Activated naive CD8-positive, alpha-beta T cell treated with anti-CD3 and anti-CD28 coated beads for 36 hours (primary cell): ENCODE measurements at places on chromosomes 5 and 9. TPM values are rescaled to one million over a fixed set of nuclear protein-coding genes. Genes with fewer than 3 reads are reported as not detected.

GRCh38 chr5:32278406-32278805, 34.3 kb downstream of the MTMR12 start:
- no peak overlapping the region for H3K4me3 ChIP-seq
- peaks cover 43% of the 10 kb centered on the region for H3K4me1 ChIP-seq
- DNase-seq, result no peak
- no peaks in the 10 kb centered on the region for H3K27me3 ChIP-seq

DNA sequence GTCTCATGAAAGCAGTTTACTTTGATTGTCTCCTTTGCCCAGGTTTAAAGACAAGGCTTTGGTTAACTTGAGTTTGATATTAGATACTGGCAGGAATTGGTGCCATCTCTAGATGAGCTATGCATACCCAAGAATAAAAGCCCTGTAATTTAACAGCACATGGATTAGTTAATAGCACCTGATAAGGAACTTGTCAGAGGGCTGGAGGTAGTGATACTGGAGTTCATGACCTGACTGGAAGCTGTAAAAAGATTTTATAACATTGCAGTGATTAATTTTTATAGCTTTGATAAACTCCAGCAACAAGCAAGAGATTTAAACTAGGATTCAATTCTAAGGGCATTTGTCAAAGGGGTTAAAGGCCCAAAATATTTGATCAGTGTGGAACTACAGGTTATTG, 34.9 kb upstream of the SYK start:
- no peak overlapping the region for H3K4me3 ChIP-seq
- no peak overlapping the region for H3K27ac ChIP-seq

The COL27A1 gene
- total RNA-seq, result 12.2 TPM

The SLC34A3 gene
- not detected for total RNA-seq

The LIX1 gene
- not detected for total RNA-seq

GRCh38 chr9:2291980-2292704, 277.0 kb downstream of the SMARCA2 start:
- H3K4me3 ChIP-seq, result no peak overlapping the region
- H3K4me1 ChIP-seq, result no peaks in the 10 kb centered on the region
- no peak overlapping the region for H3K27ac ChIP-seq
- H3K27me3 ChIP-seq, result peaks cover 11% of the 10 kb centered on the region
- DNase-seq, result no peak
- H3K36me3 ChIP-seq, result no peaks in the 10 kb centered on the region

The UNC5A gene
- total RNA-seq, result not detected

The LRSAM1 gene
- total RNA-seq, result 17.7 TPM

DNA sequence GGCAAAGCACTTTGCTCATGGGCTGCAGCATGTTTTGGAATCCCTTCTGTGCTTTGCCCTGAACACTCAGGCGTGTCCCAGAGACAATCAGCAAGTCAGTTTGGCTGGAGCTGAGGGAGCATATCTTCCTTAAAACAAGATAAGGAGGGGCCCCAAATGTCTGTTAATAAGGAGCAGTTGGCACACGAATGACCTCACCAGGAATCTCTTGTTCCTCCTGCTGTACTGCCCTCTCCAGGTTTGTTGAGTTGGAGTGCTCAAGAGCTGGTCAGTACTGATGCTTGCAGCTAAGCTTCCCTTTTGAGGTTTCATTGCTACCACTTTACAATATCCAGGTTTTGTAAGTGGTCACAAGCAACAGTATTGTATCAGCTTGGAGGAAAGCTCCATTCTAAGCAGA, 101.3 kb upstream of the EGFLAM start:
- H3K27ac ChIP-seq, result no peak overlapping the region
- no peaks in the 10 kb centered on the region for H3K4me1 ChIP-seq
- DNase-seq, result no peak
- no peaks in the 10 kb centered on the region for H3K36me3 ChIP-seq
- peaks cover 21% of the 10 kb centered on the region for H3K27me3 ChIP-seq

DNA sequence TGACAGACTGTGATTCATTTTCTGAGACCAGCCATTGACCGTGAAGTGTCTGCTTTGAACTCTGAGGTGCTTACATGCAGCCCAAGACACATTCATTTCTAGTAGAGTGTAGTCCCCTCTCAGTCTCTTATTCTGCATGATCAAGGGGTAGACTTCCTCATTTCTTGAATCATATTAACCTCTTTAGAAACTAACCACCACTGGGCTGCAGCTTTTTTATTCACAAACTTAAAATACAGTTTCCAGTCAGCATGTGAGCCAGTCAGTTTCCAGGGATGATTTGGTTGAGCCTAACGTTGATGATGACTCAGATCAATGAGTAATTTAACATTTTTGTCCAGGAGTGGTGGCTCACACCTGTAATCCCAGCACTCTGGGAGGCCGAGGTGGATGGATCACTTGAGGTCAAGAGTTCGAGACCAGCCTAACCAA, 59.2 kb downstream of the OTULIN start:
- no peaks in the 10 kb centered on the region for H3K27me3 ChIP-seq
- no peak for DNase-seq
- no peak overlapping the region for H3K4me3 ChIP-seq
- H3K4me1 ChIP-seq, result peaks cover 14% of the 10 kb centered on the region

DNA sequence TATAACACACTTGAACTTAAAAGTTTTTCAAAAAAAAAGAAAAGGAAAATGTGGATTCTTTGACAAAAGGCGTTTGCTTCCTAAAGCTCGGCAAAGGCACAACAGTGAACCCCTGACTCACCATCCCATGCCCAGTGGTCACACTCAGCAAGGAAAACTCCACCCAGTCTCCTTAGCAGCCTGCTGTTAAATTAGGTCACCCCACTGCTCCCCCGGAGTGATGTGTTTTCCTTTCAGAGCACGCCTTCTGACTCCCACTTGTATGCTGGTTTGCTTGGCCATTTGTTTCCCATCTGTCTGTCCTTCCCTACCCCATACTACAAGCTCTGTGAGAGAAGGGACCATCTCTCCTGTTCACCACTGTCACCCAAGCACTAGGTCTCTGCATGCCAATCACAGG, 23.8 kb downstream of the RETREG1 start:
- peaks cover 58% of the 10 kb centered on the region for H3K36me3 ChIP-seq
- H3K27ac ChIP-seq, result no peak overlapping the region
- H3K4me3 ChIP-seq, result no peak overlapping the region
- peaks cover 52% of the 10 kb centered on the region for H3K4me1 ChIP-seq
- no peaks in the 10 kb centered on the region for H3K27me3 ChIP-seq

The CER1 gene
- not detected for total RNA-seq

The IL5 gene
- total RNA-seq, result not detected

GRCh38 chr9:107869111-107869510, 379.5 kb upstream of the KLF4 start:
- DNase-seq, result no peak
- no peaks in the 10 kb centered on the region for H3K36me3 ChIP-seq
- no peaks in the 10 kb centered on the region for H3K4me1 ChIP-seq

The GRM6 gene
- total RNA-seq, result not detected

The FIBCD1 gene
- not detected for total RNA-seq
